Stimulated activated CD8-positive, alpha-beta memory T cell treated with anti-CD3 and anti-CD28 coated beads, Interleukin-2, amount 100 ng/mL, for 1 hour (primary cell): ENCODE measurements at places on chromosomes 13 and 19.

DNA sequence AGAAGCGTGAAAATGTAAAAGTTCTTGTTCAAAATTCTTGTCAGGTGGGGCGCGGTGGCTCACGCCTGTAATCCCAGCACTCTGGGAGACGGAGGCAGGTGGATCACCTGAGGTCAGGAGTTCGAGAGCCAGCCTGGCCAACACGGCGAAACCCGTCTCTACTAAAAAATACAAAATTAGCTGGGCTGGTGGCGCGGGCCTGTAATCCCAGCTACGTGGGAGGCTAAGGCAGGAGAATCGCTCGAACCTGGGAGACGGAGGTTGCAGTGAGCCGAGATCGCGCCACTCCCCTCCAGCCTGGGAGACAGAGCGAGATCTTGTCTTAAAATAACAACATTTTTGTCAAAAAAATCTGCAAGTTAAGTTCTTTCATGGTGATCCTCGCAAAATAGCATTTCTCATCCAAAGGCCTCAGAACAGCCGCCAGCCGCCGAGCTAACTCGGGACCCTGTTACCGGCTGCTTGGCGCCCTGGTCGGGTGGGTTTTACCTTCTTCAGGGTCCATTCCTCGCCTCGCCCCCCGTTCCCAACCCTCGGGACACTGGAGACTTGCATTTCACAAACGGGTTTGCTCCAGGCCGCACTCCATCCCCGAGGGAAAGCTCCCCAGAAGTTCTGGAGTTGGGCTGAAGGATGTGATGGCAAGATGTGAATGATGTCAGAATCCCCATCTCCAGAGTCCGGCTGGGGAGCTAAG, 1.6 kb downstream of the LATS2 start:
- no peak for DNase-seq

GRCh38 chr19:4548238-4548584, 8.4 kb upstream of the LRG1 start:
- no peak for DNase-seq

DNA sequence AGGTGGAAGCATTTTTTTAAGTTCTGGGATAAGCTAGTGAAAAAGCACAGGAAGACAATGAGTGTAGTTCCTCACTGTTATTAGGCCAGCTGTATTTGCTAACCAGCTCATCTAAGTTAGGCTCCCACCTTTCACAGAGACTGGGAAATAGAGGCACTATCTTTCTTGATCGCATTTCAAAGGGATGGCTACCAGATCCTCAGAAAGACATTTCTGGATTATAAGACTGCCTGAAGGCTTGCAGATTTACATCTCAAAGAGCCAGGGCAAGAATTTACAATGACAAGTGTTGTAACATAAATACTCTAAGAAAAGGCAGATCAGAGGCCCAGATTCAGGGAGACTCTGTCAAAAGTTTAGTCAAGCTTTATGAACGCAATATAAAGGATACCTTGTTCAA, 1005.5 kb downstream of the PCDH9 start:
- no peak for DNase-seq

GRCh38 chr19:7333198-7334118, 15.3 kb upstream of the ARHGEF18 start:
- DNase-seq, result no peak

- no peak for DNase-seq
Observed at GRCh38 chr19:49567861-49568441, 12.4 kb downstream of the NOSIP start.

DNA sequence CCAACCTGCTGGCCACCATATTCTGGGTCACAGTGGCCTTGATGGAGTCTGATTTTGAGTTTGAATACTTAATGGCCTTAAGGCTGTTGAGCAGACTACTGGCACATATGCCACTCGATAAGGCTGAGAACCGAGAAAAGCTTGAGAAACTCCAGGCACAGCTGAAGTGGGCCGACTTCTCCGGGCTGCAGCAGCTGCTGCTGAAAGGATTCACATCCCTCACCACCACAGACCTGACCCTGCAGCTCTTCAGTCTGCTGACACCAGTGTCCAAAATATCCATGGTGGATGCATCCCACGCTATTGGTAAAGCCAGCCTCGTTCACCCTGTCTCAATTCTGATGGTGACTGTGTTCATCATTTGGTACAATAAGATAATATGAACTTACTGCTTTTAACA, 77.5 kb downstream of the ZAR1L start:
- DNase-seq, result no peak

DNA sequence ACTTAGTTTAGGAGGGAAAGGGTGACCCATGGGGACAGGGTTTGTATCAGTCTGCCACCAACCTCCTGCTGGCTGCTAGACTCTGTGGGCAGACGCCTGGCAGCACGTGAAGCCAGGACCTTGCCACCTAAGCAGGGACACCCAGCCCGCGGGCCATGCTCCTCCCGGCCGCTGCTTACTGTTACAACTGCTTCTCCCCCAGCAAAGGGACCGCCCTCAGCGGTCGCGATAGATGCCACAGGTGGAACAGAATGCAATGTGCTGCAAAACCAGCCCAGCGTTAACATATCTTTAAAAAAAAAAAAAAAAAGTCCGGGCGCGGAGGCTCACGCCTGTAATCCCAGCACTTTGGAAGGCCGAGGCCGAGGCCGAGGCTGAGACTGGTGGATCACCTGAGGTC, 1.9 kb upstream of the RHPN2 start:
- no peak for DNase-seq
